ENCODE measurements at places on chromosomes 2 and 18.

DNA sequence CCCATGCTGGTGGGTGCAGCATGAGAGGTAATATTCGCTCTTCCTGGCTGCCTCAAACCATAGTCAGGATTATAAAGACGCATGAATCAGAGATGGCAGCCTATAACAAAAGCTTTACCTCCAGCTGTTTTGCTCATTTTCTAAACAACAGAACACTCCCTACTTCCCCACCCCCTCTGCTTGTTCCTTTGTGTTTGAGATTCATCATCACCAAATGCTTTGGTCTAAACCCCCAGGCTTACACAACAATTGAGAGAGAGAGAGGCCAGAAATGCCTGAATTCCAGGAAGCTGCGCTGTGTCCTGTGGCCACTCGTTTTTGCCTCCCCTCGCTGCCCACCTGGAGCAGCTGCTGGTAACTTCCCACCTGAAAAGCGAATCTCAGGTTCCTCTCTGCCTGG lies 78.8 kb upstream of the CAPN13 start:
- no peak for DNase-seq

GRCh38 chr2:10196110-10196892 lies 73.8 kb downstream of the RRM2 start:
- DNase-seq, result no peak

GRCh38 chr18:9334973-9335696 lies 562 bp downstream of the TWSG1 start:
- no peak for DNase-seq

DNA sequence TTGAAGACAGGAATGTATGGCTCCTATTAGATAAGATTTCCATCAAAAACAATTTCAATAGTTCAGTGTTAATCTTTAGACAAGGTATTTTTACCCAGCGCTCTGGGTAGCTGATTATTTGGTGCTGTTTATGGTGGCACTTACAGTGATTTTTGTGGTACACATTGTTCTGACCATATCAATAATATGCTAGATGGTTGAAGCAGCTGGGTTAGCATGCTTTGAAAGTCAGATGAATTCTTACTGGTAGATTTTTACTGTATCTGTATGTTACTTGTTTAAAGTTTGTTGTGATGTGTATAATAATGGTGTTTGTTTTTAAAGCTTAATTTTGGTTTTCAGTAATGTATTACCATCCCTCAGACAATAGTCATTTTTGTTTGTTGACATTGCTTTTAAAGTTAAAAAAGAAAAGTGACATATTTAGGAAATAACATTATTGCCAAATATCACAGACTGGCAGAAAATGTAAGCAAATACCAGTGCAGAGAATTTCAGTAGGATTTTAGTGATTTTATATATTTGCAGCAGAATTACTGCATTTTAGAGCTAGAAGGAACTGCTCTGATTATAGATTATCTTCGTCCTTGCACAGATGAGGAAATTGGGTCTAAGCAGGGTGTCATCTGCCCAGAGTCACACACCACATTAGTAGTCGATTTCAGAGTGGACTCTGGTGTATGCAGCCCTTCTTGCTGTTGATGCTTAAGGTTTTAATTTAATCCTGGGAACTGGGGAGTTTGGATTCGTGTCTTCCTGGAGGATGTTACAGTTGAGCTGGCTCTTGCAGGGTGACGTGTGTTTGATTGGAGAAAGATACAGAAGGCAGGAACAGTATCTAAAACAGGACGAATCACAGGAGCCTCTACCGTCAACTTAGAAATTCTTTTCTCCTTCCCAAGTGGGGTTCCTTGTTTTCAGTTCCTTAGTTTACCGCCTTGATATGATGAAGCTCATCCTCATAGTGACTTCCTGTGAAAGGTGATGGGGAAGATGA lies 6.6 kb downstream of the SOCS6 start:
- DNase-seq, result no peak

DNA sequence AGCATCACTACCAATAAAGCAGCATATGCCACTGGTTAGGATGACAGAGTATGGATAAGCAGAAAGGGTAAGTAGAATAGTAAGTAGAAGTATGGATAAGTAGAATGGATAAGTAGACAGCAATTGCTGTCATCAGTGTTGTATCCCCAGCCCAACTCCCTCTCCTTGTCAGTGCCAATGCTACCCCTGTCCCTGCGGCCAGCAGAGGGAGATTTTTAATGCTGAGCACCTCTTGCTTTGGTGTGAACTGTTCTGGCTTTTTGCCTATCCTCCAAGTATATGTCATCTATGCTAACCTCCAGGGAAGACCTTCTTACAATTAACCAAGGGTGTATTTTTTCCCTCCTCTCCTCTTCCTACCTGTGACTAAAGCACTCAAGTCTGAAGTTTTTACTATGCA lies 136.7 kb upstream of the SPHKAP start:
- DNase-seq, result no peak

GRCh38 chr2:11067221-11068078 lies 87.8 kb upstream of the SLC66A3 start:
- no peak for DNase-seq

DNA sequence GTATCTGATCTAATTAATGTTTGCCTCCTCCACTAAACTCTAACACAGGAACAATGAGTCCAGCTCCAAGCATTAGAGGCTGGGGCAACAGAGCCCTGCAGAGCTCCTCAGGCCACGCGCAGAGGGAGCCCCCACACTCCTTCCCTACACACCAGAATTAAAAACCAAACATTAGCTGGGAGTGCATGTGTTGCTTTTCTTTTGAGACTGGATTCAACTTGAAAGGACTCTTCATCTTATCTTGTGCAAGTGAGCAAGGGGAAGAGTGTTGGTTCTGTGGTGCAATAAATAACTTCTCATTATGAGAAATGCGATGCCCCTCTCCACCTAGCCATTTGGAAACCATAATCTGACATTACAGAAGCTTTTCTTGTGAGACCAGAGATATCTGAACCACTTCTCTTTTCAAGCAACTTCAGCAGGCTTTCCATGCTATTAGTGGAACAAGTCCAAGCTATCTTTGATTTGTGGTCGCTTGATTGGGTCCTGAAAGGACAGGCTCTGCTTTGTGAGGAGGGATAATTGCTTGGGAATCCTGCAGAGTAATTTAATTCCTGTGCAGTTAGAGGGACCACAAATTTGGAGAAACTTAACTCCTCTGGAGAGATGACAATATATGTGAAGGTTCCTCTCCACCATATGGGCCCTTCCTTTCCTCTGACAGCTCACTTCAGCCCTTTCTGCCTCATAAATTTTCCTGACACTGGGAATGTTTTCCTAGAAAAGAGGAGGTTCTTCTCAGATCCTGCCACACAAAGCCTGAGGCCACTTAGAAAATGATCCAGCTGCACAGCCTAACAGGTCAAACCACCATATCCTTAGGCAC lies 112.5 kb downstream of the ATL2 start:
- DNase-seq, result no peak

DNA sequence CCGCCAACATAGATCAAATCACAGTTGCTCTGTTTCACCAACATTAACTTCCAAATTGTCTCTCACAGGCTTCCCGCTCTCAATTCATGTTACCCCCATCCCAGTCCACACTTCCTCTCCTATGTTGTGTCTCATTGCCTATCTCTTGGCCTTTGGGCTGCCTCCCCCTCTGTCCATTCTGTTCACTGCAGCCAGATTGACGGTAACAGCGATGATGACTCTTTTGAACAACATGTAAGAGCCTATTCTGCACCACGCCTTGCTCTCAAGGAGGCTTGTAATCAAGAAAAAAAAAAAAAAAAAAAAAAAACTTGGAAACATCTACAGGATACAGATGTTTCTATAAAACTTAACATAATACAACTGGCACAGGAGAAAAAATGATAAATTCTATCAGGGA lies 77.3 kb upstream of the RMDN2 start:
- DNase-seq, result no peak

GRCh38 chr18:70523792-70524182 lies 234.9 kb downstream of the SOCS6 start:
- DNase-seq, result no peak

DNA sequence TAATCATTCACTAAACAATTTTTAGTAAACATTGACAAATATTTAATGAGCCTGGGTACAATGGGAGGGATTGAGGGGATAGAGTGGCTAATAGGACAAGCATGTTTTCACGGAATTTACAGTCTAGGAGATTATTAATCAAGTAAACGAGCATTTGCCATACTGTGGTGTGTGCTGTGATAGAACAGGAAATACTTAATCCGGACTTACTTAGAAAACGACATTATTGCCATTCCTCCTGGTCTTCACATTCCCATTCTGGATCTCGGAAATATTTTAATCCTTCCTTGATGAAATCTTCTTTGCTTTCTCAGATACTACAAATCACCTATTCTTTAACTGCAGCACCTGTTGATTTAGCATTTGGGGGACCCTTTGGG lies 905 bp downstream of the TTLL4 start:
- DNase-seq, result no peak

- no peak for DNase-seq
Observed at GRCh38 chr2:190571686-190572085, 37.2 kb upstream of the NEMP2 start.

- DNase-seq, result no peak
Observed at GRCh38 chr2:219500135-219500534, 1.4 kb downstream of the GMPPA start.

DNA sequence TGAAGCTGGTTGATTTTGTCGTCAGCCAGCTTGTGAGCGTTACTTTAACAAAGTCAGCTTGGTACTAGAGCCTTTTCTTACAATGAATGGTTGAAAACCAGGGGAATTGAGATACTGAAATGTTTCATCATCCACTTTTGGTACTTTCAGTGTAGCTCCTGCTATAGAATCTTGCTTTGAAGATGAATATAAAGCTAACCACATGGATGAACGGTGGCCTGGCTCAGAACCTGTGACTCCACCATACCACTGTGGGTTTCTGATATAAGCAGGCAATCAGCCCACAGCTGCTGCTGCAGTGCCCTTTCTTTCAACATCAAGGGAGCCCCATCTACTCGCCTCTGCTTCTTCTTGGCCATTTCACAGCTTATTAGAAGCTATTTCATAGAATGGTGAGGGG lies 53.2 kb upstream of the GPR45 start:
- DNase-seq, result no peak

GRCh38 chr2:72931280-72931910 lies 14.1 kb downstream of the EMX1 start:
- no peak for DNase-seq

DNA sequence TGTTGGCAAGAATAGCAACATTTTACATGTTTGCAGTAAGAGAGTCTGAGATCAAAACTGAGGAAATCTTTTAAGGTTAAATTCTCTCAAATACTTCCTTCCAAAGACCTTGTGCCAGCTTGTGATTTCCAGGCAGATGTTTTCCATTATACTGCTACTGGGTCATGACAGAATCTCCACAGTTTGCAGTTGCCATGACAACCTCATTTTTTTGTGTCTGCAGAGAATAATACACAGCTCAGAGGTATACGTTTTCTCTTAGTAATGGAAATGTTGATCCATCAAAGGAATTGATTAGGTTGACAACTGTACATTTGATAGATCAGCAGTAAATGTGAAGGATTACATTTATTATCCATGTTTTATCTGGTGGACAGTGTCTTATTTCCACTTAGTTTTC lies 29.1 kb upstream of the CSRNP3 start:
- DNase-seq, result no peak

- DNase-seq, result no peak
Observed at GRCh38 chr2:24509425-24509824, 18.4 kb downstream of the NCOA1 start.

- no peak for DNase-seq
Observed at GRCh38 chr2:202609381-202610145, 25.2 kb upstream of the FAM117B start.

GRCh38 chr2:63057249-63058143 lies 6.9 kb downstream of the OTX1 start:
- DNase-seq, result no peak

GRCh38 chr2:163481515-163481914 lies 254.3 kb downstream of the FIGN start:
- no peak for DNase-seq

GRCh38 chr2:153588408-153588807 lies 109.8 kb upstream of the RPRM start:
- no peak for DNase-seq

DNA sequence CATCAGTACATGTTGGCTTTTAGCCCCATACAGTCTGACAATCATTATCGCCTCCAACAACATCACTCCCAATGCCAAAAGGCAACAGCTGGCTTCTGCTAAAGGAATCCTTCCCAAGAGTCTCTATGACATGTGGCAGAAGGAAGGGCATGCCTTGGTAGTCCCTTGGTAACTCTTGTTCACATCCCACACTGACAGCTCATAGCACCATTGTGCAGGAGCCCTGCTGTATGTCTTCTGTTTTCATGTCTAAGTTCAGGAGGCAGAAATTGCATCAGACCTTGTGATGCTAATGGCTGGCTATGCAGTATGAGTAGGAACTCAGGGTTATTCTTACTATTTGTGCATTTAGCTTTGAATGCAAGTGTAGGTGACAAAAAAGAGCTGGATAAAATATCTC lies 392.1 kb downstream of the PTH2R start:
- no peak for DNase-seq
